ENCODE measurements at places on chromosomes 6 and 20. TPM values are rescaled to one million over a fixed set of nuclear protein-coding genes. Genes with fewer than 3 reads are reported as not detected.
A peak's percentile ranks its signal among the peaks of the same experiment; 100 is the strongest.

The INSM1 gene
- total RNA-seq: not detected

- no peaks in the 10 kb centered on the region for H3K27me3 ChIP-seq
- no peak for DNase-seq
- no peaks in the 10 kb centered on the region for H3K36me3 ChIP-seq
- H3K27ac ChIP-seq: no peak overlapping the region
These were observed 142.7 kb upstream of the SULF2 start for GRCh38 chr20:47927944-47928343.

GRCh38 chr20:20386192-20386591 is 18.3 kb downstream of the INSM1 start:
- no peaks in the 10 kb centered on the region for H3K36me3 ChIP-seq
- no peak overlapping the region for H3K27ac ChIP-seq
- no peak for DNase-seq
- H3K4me1 ChIP-seq: no peaks in the 10 kb centered on the region
- H3K4me3 ChIP-seq: no peak overlapping the region

The SUMO4 gene
- total RNA-seq: 19.7 TPM

The SLX4IP gene
- total RNA-seq: 4.8 TPM

The CRISP3 gene
- total RNA-seq: 0.91 TPM

- DNase-seq: no peak
- no peaks in the 10 kb centered on the region for H3K36me3 ChIP-seq
- no peaks in the 10 kb centered on the region for H3K4me1 ChIP-seq
- no peak overlapping the region for H3K4me3 ChIP-seq
- H3K27me3 ChIP-seq: no peaks in the 10 kb centered on the region
These were observed 119.7 kb downstream of the BCKDHB start for GRCh38 chr6:80226151-80226550.

GRCh38 chr20:64217539-64218221 is 37.9 kb upstream of the PCMTD2 start:
- no peaks in the 10 kb centered on the region for H3K27me3 ChIP-seq
- no peak overlapping the region for H3K27ac ChIP-seq
- no peak overlapping the region for H3K4me3 ChIP-seq
- DNase-seq: no peak
- no peaks in the 10 kb centered on the region for H3K36me3 ChIP-seq

GRCh38 chr6:128005009-128005408 is 104.2 kb upstream of the THEMIS start:
- no peak for DNase-seq
- no peak overlapping the region for H3K4me3 ChIP-seq
- no peaks in the 10 kb centered on the region for H3K4me1 ChIP-seq
- H3K36me3 ChIP-seq: no peaks in the 10 kb centered on the region
- no peak overlapping the region for H3K27ac ChIP-seq
- no peaks in the 10 kb centered on the region for H3K27me3 ChIP-seq

GRCh38 chr20:44284032-44284431 is 27.0 kb downstream of the FITM2 start:
- H3K36me3 ChIP-seq: no peaks in the 10 kb centered on the region
- H3K4me3 ChIP-seq: no peak overlapping the region
- no peaks in the 10 kb centered on the region for H3K27me3 ChIP-seq
- H3K4me1 ChIP-seq: no peaks in the 10 kb centered on the region

The DDO gene
- 2.2 TPM for total RNA-seq

The MOG gene
- not detected for total RNA-seq

- no peaks in the 10 kb centered on the region for H3K36me3 ChIP-seq
- H3K4me3 ChIP-seq: no peak overlapping the region
- peaks cover 14% of the 10 kb centered on the region for H3K27me3 ChIP-seq
- no peak overlapping the region for H3K27ac ChIP-seq
- H3K4me1 ChIP-seq: peaks cover 6% of the 10 kb centered on the region
These were observed 5.1 kb upstream of the EPHA7 start for GRCh38 chr6:93424303-93425064.

DNA sequence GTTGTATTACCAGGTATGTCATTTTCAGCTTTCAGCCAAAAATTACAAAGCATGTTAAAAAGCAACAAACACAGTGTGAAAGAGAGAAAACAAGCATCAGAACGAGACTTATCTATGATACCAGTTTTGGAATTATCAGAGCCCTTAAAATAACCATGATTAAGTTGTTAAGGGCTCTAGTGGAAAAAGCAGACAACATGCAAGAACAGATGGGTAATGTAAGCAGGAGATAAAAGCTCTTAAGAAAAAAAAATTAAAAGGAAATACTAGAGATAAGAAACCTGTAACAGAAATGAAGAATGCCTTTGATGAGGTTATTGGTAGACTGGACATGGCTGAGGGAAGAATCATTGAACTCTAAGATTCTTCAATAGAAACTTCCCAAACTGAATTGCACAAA is 127.5 kb upstream of the SCGN start:
- H3K4me1 ChIP-seq: no peaks in the 10 kb centered on the region
- H3K27ac ChIP-seq: no peak overlapping the region
- H3K27me3 ChIP-seq: no peaks in the 10 kb centered on the region
- H3K36me3 ChIP-seq: peaks cover 8% of the 10 kb centered on the region
- DNase-seq: no peak

The GJE1 gene
- total RNA-seq: not detected

The NRN1 gene
- total RNA-seq: 18.4 TPM

DNA sequence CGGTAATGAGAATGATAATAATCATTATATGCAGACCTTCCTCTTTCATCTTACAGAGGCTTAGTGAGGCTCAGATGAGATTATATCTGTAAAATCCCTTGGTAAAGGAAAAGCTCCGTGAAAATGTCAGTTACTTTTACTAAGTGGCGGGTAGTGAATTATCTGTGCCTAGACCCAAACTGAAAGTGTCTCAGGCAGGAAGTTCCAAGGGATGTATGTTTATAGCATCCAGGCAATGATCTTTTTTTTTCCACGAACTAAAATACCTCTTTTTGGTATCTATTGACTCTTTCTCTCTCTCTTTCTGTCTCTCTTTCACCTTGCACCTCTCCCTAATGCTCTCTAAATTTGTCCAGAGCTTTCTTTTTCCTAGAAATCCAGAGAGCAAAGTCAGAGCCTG is 5.0 kb downstream of the TCF21 start:
- H3K36me3 ChIP-seq: no peaks in the 10 kb centered on the region
- peaks cover 32% of the 10 kb centered on the region for H3K4me1 ChIP-seq
- H3K27ac ChIP-seq: peak overlapping the region; percentile 31

- H3K27ac ChIP-seq: no peak overlapping the region
- no peaks in the 10 kb centered on the region for H3K36me3 ChIP-seq
- no peaks in the 10 kb centered on the region for H3K4me1 ChIP-seq
- DNase-seq: no peak
- no peaks in the 10 kb centered on the region for H3K27me3 ChIP-seq
These were observed 143.0 kb downstream of the FIG4 start for GRCh38 chr6:109834131-109834530.

The SEMG1 gene
- not detected for total RNA-seq

DNA sequence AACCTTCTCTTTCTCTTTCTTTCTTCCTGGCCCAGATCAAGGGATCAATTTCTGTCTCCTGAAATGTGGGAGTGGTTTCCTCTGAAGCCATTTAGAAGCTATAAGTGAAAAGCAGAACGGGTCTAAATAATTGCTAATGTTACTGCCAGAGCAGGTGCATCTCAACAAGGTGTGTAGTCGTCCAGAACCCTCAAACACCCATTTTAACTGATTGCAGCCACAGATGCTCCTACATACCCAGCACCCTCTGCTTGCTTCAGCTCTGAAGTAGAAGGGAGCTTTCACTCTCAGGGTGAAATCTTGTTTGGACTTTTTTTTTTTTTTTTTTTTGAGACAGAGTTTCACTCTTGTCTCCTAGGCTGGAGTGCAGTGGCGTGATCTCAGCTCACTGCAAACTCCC is 592.1 kb upstream of the ARID1B start:
- H3K36me3 ChIP-seq: no peaks in the 10 kb centered on the region
- H3K27ac ChIP-seq: no peak overlapping the region

GRCh38 chr20:25195962-25196785 is 662 bp downstream of the ENTPD6 start:
- H3K36me3 ChIP-seq: no peaks in the 10 kb centered on the region
- peak overlapping the region; percentile 84 for H3K27ac ChIP-seq
- no peaks in the 10 kb centered on the region for H3K27me3 ChIP-seq
- H3K4me1 ChIP-seq: peaks cover 14% of the 10 kb centered on the region

DNA sequence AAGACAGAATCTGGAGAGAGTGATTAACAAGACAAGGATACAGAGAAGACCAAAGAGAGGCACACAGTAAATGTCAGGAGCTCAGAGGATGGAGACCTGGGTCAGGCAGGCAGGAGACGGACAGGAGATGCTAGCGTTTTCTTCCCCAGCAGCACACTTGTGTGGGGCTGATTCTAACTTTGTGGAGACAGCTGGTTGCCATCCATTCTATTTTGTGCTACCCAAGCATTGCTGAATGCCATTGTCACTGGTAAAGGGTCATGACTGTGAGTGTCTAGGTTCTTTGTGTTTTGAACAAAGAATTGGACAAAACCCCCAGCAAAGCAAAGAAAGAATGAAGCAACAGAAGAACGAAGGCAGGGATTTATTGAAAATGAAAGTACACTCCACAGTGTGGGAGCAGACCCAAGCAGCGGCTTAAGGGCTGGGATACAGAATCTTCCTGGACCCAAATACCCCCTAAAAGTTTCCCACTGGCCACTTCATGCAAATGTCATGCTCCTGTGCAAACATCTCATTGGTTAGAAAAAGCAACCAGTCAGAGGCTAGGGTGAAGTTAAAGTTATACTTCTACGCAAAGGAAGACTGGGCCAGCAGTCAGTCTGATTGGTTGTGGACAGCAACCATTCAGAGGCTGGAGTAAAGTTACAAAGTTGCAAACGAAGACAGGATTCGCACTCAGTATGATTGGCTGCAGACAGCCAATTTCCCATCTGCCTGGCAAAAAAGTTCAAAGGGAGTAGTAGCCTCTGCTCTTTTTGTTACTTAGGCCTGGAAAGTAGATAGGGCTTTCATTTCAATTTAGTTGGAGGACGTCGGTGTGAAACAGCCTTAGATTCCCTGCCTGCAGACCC is 17.5 kb downstream of the PTK7 start:
- peak; percentile 19 for DNase-seq
- peak overlapping the region; percentile 27 for H3K27ac ChIP-seq
- H3K4me1 ChIP-seq: peaks cover 50% of the 10 kb centered on the region
- H3K4me3 ChIP-seq: no peak overlapping the region
- no peaks in the 10 kb centered on the region for H3K36me3 ChIP-seq
- H3K27me3 ChIP-seq: no peaks in the 10 kb centered on the region

GRCh38 chr6:26092443-26092842 is 5.2 kb downstream of the HFE start:
- H3K4me3 ChIP-seq: no peak overlapping the region
- H3K4me1 ChIP-seq: peaks cover 15% of the 10 kb centered on the region
- no peaks in the 10 kb centered on the region for H3K27me3 ChIP-seq
- no peak for DNase-seq
- no peaks in the 10 kb centered on the region for H3K36me3 ChIP-seq

The PARD6B gene
- 6.8 TPM for total RNA-seq

GRCh38 chr6:72064399-72064975 is 178.1 kb downstream of the RIMS1 start:
- no peaks in the 10 kb centered on the region for H3K4me1 ChIP-seq
- no peaks in the 10 kb centered on the region for H3K36me3 ChIP-seq
- H3K27me3 ChIP-seq: no peaks in the 10 kb centered on the region
- no peak for DNase-seq
- no peak overlapping the region for H3K4me3 ChIP-seq

DNA sequence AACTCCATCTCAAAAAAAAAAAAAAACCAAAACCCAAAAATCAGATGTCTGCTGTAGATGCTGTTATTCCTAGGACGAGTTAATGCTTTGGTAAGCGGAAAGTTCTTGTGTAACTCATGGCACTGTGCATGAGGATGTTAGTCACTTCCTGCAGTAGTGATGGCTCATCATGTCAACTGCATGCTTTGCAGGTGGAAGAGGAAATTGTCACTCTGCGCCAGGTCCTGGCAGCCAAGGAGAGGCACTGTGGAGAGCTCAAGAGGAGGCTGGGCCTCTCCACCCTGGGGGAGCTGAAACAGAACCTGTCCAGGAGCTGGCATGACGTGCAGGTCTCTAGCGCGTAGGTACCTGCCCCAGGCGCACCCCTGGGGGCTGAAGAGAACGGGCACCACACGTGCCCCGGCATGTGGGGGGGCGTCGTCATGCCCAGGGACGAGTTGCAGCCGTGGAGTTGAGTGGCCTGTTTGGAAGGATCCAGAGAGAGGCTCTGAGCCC is 8.5 kb downstream of the TPD52L2 start:
- DNase-seq: peak; percentile 89
- peak overlapping the region; percentile 55 for H3K27ac ChIP-seq
- no peak overlapping the region for H3K4me3 ChIP-seq
- H3K36me3 ChIP-seq: no peaks in the 10 kb centered on the region
- peaks cover 58% of the 10 kb centered on the region for H3K4me1 ChIP-seq
- H3K27me3 ChIP-seq: no peaks in the 10 kb centered on the region

DNA sequence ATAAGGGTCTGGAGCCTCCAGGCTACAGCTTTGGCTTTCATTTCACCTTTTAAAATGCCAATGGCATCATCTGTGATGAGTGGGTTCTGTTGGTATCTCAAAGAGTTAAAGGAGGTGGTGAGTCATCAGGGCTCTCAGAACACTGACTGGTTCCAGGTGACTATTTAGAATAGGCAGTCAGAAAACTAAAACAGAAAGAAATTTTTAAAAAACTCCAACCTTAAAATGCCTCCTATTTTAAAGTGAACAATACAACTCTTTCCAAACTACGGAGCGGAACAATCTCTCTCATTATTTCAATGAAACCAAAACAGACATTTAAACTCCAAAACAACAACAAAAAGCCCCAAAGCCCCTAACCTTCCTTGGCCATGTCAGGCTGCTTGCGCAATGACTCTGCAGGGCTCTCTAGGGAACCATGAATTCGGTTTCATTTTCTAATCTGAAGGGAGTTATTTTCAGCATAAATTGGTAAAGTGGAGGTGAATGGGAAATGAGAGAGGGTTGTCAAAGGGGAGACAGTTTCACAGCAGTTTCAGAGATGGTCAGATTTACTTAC is 194.9 kb downstream of the KIF6 start:
- H3K27ac ChIP-seq: no peak overlapping the region
- no peak for DNase-seq
- H3K36me3 ChIP-seq: no peaks in the 10 kb centered on the region
- H3K4me1 ChIP-seq: no peaks in the 10 kb centered on the region
- peaks cover 3% of the 10 kb centered on the region for H3K27me3 ChIP-seq

- DNase-seq: no peak
- no peak overlapping the region for H3K4me3 ChIP-seq
- H3K27ac ChIP-seq: no peak overlapping the region
These were observed 99.6 kb downstream of the PREX1 start for GRCh38 chr20:48728042-48728825.

- no peak overlapping the region for H3K4me3 ChIP-seq
- H3K4me1 ChIP-seq: no peaks in the 10 kb centered on the region
- H3K36me3 ChIP-seq: no peaks in the 10 kb centered on the region
These were observed 16.9 kb downstream of the PPP1R14C start for GRCh38 chr6:150159757-150160156.

The SYCP2L gene
- total RNA-seq: 0.34 TPM

DNA sequence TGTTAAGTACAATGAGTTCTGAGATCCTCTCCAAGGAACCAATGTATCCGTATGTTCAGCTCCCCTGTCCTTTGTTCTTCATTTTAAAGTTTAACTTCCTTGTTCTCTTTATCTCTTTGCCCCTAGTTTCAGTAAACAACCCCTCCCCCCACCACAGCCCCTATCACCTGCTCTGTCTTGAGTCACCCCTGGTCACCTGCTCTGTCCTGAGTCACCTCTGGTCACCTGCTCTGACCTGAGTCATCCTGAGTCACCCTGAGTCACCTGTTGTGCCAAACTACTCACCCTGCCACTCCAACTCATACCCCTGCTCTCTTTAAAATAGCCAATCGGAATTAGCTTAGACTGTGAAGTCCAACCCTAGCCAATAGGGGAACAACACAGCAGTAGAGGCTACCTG is 288.7 kb upstream of the CDYL start:
- H3K4me1 ChIP-seq: no peaks in the 10 kb centered on the region
- no peaks in the 10 kb centered on the region for H3K27me3 ChIP-seq
- no peak overlapping the region for H3K27ac ChIP-seq
- no peak for DNase-seq
- no peak overlapping the region for H3K4me3 ChIP-seq

The NT5E gene
- 19.1 TPM for total RNA-seq
